Stomach (tissue), 19 donors: ENCODE measurements at places on chromosomes 3 and 15. TPM values are rescaled to one million over a fixed set of nuclear protein-coding genes. Genes with fewer than 3 reads are reported as not detected.

Gene MME
- polyA plus RNA-seq: 0.76 TPM

Gene GABRA5
- 0.75 TPM for polyA plus RNA-seq

Gene DPPA2
- polyA plus RNA-seq: not detected

Gene NR1I2
- polyA plus RNA-seq: 0.25 TPM

Gene WDR72
- polyA plus RNA-seq: 0.19 TPM

Gene PARP15
- 0.25 TPM for polyA plus RNA-seq

Gene HDC
- polyA plus RNA-seq: 13.5 TPM
